Heart right ventricle (tissue), 16 donors: ENCODE measurements at places on chromosomes 2 and 18. TPM values are rescaled to one million over a fixed set of nuclear protein-coding genes. Genes with fewer than 3 reads are reported as not detected.

The DSC1 gene
- total RNA-seq = 7.5 TPM

GRCh38 chr18:54327818-54328217, 29.8 kb downstream of the STARD6 start:
- no peak for DNase-seq

DNA sequence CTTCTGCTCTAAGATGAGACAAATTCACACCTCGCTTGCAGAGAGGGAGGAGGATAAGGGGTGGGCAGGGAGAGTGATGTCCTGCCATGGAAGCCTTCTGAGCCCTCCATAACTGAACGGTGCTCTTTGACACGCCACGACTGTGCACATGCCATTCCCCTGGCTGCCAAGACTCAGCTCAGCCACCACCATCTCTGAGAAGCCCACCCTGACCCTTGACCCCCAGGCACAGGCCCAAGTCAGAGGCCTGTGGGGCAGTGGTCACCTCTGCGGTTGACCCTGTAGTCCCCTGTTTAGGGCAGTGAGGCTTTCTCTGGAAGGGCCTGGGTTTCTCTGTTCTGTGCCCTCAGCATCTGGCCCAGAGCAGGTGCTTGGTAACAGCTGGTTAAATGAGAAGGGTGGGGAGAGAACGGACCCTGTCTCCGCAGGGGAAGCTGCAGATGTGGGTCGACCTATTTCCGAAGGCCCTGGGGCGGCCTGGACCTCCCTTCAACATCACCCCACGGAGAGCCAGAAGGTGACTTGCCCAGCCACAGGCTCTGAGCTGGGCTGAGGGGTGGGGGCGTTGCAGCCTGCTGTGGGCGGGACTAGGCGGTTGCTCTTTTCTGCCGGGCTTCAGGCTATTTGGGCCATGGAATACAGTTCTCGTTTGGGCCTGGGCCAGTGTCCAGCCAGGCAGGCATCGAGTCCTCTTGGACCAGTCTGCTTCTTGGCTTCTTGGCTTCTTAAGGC, 215.1 kb downstream of the DYSF start:
- no peak for DNase-seq

The PLEKHH2 gene
- 1.5 TPM for total RNA-seq

The VWA3B gene
- total RNA-seq = 0.28 TPM

DNA sequence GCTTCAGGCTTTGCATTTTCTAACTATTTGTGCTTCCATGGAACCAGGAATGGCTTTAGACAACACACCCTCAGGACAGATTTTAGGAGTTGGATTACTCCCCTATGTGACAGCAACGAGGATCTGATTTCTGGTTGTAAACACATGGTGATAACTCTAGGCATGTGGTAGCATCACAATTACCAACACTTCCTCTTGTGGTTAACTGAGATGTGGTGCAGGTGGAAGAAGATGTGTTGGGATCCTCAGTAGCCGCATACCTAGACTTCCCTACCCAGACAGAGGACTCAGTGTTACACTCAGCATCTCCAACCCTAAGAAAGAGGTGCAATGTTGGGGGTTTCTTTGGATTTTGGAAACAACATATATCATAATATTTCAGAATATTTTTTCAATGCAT, 234.8 kb downstream of the DOK6 start:
- DNase-seq = no peak

- no peak for DNase-seq
Observed at GRCh38 chr2:72794572-72794971, 31.3 kb downstream of the EXOC6B start.

GRCh38 chr2:70531419-70532086, 22.1 kb downstream of the TGFA start:
- no peak for DNase-seq

The FOXI3 gene
- total RNA-seq = not detected

The ACTR3 gene
- total RNA-seq = 104 TPM

GRCh38 chr2:84964406-84965191, 6.4 kb upstream of the KCMF1 start:
- no peak for DNase-seq

The CRYGD gene
- total RNA-seq = not detected

GRCh38 chr2:42339191-42339912, 21.7 kb downstream of the COX7A2L start:
- DNase-seq = no peak

DNA sequence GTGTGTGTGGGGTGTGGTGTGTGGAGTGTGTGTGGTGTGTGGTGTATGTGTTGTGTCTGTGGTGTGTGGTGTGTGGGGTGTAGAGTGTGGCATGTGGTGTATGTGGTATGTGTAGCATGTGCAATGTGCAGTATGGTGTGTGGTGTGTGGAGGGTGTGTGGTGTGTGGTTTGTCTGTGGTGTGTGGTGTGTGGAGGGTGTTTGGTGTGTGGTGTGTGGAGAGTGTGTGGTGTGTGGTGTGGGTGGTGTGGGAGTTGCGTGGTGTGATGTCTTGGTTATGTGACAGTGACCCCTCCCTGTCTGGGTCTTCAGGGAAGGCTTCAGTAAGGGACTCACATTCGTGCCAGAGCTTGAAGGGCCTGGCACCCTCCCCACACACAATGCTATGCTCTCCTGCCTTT, 718.2 kb upstream of the SOX11 start:
- no peak for DNase-seq

The RND3 gene
- 57.2 TPM for total RNA-seq

DNA sequence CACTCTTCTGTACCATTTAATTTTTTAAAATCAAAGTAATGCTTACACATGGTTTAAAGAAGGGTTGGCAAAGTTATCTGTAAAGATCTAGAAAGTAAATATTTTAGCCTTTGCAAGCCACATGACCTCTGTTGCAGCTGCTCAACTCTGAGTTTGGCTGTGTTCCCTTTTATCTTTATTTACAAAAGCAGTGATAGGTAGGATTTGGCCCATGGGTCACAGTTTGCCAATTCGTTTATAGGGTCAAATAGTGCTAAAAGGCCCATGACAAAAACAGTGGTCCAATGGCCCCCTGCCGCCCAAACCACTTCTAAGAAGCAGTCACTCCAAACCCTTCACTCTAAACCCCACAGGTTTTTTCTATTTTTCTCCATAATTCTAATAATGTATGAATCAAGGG, 124.8 kb downstream of the PARD3B start:
- DNase-seq = no peak

- no peak for DNase-seq
Observed at GRCh38 chr2:161165811-161166210, 5.6 kb downstream of the TANK start.

The CFC1 gene
- not detected for total RNA-seq

- no peak for DNase-seq
Observed at GRCh38 chr2:138026111-138027020, 62.1 kb downstream of the HNMT start.

The MARCO gene
- 4.1 TPM for total RNA-seq

GRCh38 chr2:151150331-151151320, 111.0 kb downstream of the RBM43 start:
- DNase-seq = no peak

- DNase-seq = no peak
Observed at GRCh38 chr2:15975676-15976075, 35.3 kb downstream of the MYCN start.

DNA sequence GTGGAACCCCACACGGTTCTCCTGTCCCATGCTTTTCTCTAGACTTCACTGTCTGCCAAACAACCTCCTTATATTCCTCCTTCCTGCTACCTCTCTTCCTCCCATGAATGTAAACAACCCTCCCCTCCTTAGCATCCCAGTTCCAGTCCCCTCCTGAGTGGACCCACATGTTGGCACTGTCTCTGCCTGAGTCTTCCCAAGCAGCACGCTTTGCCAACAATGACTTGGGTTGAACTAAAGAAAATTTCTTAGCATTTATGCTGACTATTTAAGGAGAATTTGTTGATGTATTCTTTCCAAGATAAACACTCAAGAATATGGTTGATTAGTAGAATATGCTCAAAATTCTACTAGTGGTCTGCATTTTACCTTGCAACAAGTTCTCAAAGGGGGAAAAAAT, 338.0 kb downstream of the TNS1 start:
- no peak for DNase-seq

DNA sequence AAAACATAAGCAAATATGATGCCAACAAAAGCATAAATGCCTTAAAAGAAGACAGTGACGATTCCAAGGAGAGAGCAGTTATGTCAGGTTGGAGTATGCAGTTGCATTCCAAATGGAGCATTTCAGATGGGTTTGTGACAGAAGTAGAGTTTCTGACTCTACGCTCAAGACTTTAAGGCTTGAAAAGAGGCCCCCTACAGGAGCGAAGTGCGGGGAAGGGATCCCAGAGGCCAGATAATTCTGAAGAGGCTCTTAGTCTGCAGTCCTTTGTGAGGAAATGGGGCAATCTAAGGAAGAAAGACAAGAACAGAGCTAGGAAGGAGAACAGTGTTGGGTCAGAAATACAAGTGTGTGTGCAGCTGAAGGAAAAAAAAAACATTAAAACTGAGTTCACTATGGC, 95.5 kb downstream of the ZNF521 start:
- DNase-seq = no peak

GRCh38 chr2:234290671-234291070, 206.2 kb downstream of the ARL4C start:
- DNase-seq = no peak

DNA sequence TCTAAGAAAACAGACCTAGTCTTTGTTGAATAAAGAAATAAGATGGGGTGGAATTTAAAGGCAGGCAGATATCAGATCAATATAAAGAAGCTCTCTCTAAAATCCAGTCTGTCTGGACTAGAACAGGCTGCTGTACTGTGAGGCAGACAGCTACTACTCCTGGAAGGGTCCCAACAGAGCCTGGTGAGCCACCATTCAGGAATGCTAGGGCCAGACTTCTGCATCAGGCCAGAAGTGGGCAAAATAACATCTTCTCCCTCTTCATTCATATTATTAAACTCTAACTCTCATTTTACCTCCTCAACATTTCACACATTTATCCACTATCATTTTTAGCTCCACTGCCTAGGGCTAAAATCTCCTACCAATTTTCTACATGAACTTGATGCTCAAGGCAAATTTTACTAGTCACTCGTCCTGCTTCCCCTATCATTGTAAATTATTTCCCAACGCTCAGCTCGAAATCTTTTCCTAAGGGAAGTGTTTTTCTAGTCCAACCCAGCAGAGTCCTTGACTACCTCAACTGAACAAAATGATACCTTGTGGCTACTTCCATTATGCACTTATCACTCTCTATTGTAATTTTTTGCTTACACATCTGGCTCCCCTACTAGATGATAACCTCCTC, 45.2 kb upstream of the GLS start:
- no peak for DNase-seq

The PDE1A gene
- 16.8 TPM for total RNA-seq

DNA sequence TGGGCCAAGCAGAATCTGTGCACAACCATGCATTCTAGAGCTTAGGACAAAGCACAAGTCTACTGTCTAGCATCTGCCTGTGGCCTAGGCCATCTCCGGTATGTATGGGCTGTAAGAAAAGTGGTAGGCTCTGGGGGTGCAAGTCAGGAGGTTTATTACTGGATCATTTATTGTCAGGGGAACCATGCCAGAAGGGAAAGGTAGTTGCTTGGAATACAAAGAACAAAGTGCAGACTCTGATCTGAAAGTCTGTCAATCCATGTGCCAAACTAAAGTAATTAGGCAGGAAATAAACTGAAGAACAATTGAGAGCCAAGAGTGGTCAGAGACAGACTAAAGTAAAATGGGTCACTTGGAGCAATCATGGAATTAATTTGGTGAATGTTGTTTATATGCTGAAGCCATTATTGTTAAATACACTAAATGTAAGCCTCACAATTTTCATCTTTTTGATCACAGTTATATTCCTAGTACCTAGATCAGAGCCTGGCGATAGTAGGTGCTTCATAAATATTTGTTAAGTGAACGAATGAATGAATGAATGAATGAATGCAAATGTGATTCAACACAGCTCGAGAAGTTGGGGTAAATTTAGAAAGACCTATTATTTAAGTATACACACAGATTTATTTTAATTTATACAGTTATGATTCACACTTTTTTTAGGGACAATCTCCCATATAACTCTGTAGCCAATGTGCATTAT, 260.7 kb upstream of the STON1 start:
- DNase-seq = no peak

The SERPINB11 gene
- total RNA-seq = not detected

GRCh38 chr18:57715671-57716070, 87.4 kb downstream of the ATP8B1 start:
- no peak for DNase-seq

DNA sequence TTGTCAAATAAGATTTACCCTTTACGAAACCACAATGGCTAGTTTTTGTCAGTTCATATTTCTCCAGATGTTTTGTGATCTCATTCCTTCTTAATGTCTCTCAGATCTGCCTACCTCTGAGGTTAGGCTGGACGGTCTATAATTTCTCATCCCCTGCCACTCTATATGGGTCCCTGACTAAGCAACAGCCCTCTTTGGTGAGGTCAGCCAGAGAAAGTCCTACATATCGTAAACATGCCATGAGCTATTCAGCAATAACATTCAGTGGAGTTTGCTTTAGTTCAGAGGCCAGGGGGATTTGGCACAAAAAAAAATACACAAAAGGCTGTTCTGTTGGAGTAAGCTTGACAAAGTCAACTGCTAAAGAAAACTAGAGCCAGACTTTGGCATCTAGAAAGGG, 192.1 kb upstream of the NCKAP5 start:
- DNase-seq = no peak

The SLC39A10 gene
- total RNA-seq = 8.9 TPM

The AQP12B gene
- total RNA-seq = not detected

The GCG gene
- total RNA-seq = not detected

DNA sequence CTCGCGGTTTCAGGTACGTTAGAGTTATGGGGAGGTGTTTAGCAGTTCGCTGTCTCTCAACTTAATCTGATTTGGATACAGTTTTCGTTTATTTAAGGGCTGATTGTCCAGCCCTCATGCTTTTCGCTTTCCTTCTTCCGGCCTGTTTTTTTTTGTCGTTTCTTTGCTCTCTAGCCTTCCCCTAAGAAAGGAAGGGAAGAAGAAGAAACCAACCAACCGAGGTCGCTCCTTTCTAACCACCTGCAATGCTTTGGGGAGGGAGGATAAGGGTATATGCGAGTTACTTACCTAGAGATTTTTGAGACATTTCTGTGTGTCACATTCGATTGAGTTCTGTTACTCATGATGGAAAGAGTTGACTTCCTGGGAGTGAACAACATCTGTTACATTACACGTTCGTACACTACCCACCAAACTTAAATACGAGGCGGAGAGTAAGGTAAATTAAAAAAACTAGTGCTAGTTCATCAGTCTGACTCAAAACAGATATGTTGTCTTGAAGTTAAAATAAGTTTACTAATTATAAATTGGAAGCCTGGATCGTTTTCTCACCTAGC, 918 bp downstream of the EIF5B start:
- DNase-seq = no peak

DNA sequence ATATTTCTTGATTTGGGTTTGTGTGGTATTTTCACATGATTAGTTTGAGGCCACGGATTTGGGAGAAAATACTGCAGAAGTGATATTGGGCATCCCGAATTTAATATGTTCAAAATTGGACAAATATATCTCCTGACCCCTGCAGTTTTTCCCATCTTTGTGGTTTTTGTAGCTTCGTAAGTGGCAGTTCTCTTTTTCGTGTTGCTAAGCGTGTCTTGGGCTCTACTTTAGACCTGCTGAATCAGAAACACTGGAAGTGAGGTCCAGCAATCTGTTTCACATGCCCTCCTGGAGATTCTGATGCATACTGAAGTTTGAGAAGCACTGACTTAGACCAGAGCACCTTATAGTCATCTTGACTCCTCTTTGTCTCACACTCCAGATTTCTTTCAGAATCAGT, 98.3 kb downstream of the EPB41L5 start:
- DNase-seq = no peak

GRCh38 chr18:63981719-63982118, 11.8 kb downstream of the SERPINB8 start:
- DNase-seq = no peak
